ENCODE measurements at places on chromosomes 7 and 10. TPM values are rescaled to one million over a fixed set of nuclear protein-coding genes. Genes with fewer than 3 reads are reported as not detected.

Gene HMX2
- not detected for total RNA-seq

Gene NUPR2
- total RNA-seq = not detected

Gene HTRA1
- total RNA-seq = 109 TPM

Gene C10orf62
- total RNA-seq = not detected

Gene DUSP5
- total RNA-seq = 14.9 TPM

Gene GIMAP7
- not detected for total RNA-seq

Gene ACBD7
- total RNA-seq = under 0.01 TPM

Gene PON1
- total RNA-seq = not detected

Gene ACTA2
- total RNA-seq = 78.4 TPM

Gene ZNF804B
- not detected for total RNA-seq

Gene GNGT1
- not detected for total RNA-seq

Gene CLCN1
- under 0.01 TPM for total RNA-seq

Gene ZNF438
- 3.9 TPM for total RNA-seq

Gene TNRC18
- 32.1 TPM for total RNA-seq

Gene TMEM176A
- total RNA-seq = 61.1 TPM

- DNase-seq = peak; percentile 73
Observed at GRCh38 chr10:30804478-30805055, 175.0 kb upstream of the LYZL2 start.

GRCh38 chr7:1290679-1291356 lies 58.1 kb downstream of the UNCX start:
- no peak for DNase-seq

GRCh38 chr7:88628363-88629085 lies 131.0 kb upstream of the ZNF804B start:
- no peak for DNase-seq

DNA sequence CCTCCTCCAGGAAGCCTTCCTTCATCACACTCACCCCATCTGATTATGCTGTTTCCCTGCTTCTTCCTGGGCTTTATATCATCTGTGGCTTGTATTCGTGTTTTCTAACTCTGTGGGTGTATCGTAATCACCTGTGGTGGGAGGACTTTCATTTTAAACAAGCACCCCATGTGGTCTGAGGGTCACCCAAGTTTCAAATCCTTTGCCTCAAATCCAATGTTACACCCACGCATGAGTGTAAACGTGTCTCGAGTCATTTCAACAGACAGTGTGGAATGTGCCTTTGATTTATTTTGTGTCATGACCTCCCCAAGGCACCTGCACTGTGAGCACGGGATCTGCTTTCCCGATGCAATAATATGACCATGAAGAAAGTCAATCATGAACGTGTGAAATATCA lies 17.5 kb upstream of the LYZL2 start:
- DNase-seq = no peak

- no peak for DNase-seq
Observed at GRCh38 chr7:148041156-148041555, 549.4 kb upstream of the C7orf33 start.

DNA sequence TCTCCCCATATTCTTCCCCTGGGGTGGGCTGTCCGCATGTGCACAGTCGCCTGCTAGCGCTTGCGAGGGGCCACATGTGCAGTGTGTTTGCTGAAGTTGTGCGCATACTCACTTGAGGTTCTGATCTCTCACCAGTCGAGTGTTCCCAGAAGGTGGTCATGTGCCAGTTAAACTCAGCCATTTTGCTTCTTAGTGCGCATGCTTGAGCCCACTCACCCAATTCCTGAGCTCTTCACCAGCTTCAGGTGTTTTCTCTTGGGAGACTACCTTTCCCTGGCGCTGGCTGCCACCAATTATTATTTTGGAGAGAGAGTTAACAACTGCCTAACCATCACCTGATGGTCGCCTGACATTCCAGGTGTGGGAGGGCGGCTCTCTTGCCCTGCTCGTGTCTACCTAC lies 25.2 kb upstream of the CPN1 start:
- no peak for DNase-seq

- no peak for DNase-seq
Observed at GRCh38 chr7:141537906-141538305, 13.3 kb upstream of the AGK start.

GRCh38 chr7:32058002-32058401 lies 12.2 kb downstream of the PDE1C start:
- no peak for DNase-seq

DNA sequence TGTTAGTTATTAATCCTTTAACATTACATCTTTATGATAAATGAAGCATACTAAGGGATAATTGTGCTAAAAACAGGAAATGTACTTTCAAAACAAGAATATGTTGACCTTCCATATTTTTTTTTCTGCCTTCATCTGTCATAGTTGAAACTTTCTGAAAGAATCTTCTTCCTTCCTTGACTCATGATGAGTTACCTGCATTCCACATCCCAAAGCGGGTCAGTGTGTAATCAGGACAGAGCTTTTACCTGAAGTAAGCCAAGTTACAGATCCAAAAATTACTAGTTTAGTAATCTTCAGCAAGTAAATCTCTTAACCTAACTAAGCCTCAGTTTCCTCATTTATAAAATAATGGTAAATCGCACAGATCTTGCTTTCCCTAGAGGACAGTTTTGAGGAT lies 13.4 kb upstream of the ARL4A start:
- DNase-seq = no peak

DNA sequence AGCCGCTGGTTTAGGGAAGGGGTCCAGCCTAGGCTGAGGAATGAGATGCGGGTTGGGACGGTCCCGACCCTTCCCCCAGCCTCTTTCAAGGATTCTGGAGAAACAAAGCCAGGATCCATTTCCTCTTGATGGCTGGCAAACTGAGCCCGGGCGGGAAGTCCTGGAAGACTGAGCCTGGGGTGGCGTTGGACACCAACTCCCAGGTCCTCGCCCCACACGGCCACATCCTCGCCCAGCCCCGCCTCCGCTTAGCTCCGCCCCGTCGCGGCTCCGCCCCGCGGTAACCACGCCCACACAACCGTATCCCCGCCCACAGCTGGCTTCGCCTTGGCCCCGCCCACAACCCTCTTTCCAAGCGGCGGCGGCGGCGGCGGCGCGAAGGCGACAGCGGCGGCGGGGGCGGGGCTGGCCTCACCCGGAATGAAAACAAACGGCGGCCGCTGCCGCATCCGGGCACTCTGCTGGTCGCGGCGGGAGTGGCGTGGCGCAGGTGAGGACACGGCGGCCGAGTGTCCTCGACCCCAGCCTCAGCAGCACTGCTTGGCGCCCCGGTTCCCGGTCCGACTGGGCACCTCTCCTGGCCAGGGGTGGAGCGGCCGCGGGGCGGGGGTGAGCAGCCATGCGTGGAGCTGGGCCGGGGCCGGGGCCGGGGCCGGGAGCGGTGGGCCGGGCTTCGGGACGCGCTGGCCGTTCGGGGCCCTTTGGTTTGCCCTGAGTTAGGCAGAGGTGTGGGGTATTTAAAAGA lies at the start of gene NUB1:
Gene NUB1 (plus strand): TSS at position 456 of the 745 bp plus-strand sequence. CDS start 3,538 bp downstream, outside the sequence.
- DNase-seq = peak; percentile 82

- no peak for DNase-seq
Observed at GRCh38 chr7:96414931-96415292, 93.0 kb upstream of the SLC25A13 start.

DNA sequence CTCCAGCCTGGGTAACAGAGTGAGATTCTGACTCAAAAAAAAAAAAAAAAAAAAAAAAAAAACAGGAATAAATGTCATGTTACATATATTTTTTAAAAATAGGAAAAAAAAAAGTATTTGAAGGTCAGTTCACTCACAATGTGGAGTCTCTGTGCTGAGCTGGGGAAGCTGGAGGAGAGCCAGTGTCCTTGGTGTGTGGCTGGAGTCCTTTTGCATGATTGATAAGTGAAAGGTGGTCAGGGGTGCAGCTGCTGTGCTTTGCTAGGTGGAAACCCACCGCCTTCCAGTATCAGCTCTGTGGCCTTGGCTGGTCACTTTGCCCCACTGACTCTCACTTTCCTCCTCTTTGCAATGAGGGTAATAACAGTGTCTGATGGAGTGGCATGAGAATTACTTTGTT lies 101.9 kb downstream of the VWC2 start:
- DNase-seq = no peak

GRCh38 chr7:13846386-13846785 lies 143.1 kb downstream of the ETV1 start:
- no peak for DNase-seq

DNA sequence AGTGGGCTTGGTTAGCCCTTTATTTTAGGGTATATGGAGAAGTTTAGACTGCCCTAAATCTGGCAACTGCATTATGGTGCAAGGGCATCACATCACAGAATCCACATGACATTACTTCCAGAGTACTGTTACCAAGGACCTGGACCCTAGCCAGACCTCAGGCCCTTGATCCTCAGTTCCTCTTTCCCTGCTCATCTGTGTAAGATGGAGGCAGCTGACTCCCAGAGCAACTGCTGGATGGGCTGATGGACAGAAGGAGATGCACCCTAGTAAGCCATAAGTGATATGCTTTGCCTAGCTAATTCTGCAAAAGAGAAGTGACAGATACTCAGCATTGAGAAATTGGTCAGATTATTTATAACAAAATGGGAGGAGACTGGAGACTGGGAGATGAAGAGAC lies 131.7 kb downstream of the DYNC1I1 start:
- DNase-seq = no peak

GRCh38 chr10:127982601-127983000 lies 75.7 kb downstream of the PTPRE start:
- no peak for DNase-seq

GRCh38 chr7:25557379-25557917 lies 329.2 kb upstream of the NPVF start:
- no peak for DNase-seq

- no peak for DNase-seq
Observed at GRCh38 chr10:81524467-81524866, 350.5 kb upstream of the NRG3 start.

GRCh38 chr7:93977211-93977950 lies 26.8 kb downstream of the BET1 start:
- DNase-seq = no peak

GRCh38 chr7:135185471-135186260 lies 15.2 kb upstream of the CYREN start:
- no peak for DNase-seq

- DNase-seq = peak; percentile 69
Observed at GRCh38 chr10:22823109-22823508, 104.7 kb upstream of the ARMC3 start.

DNA sequence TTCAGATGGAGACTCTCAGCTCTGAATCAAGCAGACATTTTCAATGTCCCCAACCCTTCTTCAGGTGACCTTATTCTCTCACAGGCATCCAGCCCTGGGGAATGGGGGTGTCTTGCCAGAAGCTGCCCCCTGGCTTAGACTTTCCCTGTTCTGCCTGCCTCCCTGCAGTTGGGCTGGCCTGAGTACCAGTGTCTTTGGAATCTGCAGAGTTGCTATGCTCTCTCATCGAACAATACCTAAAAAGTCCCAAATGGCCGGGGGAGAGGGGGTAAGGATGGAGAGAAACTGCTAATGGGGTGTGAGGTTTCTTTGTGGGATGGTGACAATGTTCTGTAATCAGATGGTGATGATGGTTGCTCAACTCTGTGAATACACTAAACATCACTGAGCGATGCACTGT lies 20.6 kb downstream of the SLC18A2 start:
- DNase-seq = no peak

GRCh38 chr7:142611566-142612236 lies 137.6 kb upstream of the PRSS1 start:
- DNase-seq = no peak

DNA sequence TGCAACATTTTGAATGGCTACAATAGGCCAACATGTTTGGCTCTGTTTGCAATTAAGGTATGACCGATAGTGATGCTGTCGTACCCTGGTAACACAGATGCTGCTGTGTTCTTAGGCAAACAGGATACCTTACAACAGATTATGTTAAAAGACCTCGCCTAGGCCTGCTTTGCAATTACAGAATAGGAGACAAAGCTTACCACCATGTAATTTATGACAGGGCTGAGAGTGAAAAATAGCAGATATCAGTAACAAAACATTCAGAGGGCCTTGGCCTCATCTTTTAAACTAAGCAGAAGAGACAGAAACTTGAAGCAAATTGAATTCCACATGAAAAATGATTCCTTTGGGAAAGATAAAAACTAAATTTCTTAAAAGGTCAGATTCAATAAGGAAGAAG lies 29.4 kb upstream of the ABLIM1 start:
- no peak for DNase-seq
